ENCODE measurements at places on chromosomes 5 and 9. TPM values are rescaled to one million over a fixed set of nuclear protein-coding genes. Genes with fewer than 3 reads are reported as not detected.

DNA sequence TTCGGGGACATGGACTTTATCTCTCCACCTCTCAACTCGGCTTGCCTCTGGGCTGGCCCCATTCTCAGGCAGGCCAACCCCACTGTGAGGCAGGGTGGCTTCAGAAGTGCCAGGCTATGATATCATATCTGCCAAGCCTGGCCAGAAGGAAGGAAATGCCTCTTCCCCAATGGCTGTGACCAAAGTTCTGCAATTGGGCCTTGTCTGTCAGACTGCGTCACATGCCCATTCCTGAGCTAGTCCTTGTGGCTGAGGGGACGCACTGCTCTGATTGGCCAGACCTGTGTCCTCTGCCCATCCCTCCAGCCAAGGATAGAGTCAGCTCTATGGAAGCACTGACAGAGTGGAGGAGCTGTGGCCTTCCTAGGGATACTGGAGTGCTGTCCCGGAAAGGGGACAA lies 11.9 kb downstream of the SMIM23 start:
- DNase-seq = no peak

DNA sequence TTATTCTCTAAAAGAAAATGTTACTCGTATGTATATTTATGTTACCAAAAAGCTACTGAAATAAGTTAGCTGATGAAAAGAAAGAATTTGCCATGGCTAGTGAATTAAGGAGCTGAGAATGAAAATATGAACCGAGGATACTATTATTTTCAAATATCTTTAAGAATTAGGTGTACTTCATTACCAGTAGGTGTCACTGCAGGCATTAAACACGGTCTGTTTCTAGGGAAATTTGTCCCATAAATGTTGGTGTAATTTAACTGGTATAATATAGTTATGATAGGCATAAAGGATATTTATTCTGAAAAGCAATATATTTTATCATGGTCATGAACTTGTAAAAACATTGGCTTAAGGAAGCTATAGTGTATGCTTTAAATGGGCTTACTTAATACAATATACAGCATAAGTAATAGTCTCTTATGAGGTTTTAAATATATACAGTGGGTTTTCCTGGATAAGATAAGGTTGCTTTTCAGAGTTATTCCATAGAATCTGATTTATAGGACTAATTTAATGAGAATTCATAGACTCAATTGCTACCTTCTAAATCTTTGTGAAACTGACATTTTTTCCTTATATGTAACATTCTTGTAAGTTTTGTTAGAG lies 72.4 kb upstream of the MPDZ start:
- DNase-seq = peak; percentile 37

- no peak for DNase-seq
Observed at GRCh38 chr5:167785901-167786300, 505.5 kb upstream of the WWC1 start.

DNA sequence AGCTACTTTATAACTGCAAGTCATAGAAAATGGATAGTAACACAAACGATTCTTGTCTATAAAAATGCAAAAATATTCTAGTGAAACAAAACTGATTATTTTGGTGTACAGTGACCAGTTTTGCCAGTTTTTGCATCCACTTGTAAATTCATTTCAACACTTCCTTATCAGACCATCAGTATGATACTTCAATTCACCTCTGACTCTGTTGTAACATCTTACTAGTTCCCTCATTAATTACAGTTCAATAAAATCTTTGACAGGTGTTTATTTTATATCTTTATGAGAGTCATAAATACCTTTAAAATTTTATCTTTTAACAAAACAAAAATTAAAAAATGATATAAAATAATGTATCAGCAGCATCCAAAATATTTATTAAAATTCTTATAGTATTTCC lies 13.1 kb upstream of the PTCH1 start:
- no peak for DNase-seq

The WNT8A gene
- total RNA-seq = not detected

GRCh38 chr5:88094403-88094802 lies 174.2 kb downstream of the TMEM161B start:
- no peak for DNase-seq

The NMUR2 gene
- total RNA-seq = not detected

- no peak for DNase-seq
Observed at GRCh38 chr5:14869668-14870164, 1.9 kb downstream of the ANKH start.

- peak; percentile 55 for DNase-seq
Observed at GRCh38 chr5:56269216-56269927, 36.2 kb upstream of the ANKRD55 start.

GRCh38 chr5:73435759-73436534 lies 12.6 kb downstream of the FOXD1 start:
- DNase-seq = no peak

The PCDHAC2 gene
- total RNA-seq = not detected

- peak; percentile 28 for DNase-seq
Observed at GRCh38 chr5:159061179-159061796, 38.4 kb downstream of the EBF1 start.

DNA sequence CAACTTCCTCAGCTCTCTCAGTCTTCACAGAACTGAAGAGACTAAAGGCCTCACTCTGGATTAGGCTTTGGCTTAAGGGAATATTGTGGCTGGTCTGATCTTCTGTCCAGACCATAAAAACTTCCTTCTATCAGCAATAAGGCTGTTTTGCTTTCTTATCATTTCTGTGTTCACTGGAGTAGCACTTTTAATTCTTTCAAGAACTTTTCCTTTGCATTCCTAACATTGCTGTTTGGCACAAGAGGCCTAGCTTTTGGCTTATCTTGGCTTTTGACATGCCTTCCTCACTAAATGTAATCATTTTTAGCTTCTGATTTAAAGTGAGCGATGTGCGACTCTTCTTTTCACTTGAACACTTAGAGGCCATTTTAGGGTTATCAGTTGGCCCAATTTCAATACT lies 88.7 kb upstream of the ACOT12 start:
- no peak for DNase-seq

GRCh38 chr9:98520221-98520960 lies 188.3 kb downstream of the GABBR2 start:
- peak; percentile 64 for DNase-seq

The PAPPA gene
- 0.20 TPM for total RNA-seq

The CDO1 gene
- 2.6 TPM for total RNA-seq

DNA sequence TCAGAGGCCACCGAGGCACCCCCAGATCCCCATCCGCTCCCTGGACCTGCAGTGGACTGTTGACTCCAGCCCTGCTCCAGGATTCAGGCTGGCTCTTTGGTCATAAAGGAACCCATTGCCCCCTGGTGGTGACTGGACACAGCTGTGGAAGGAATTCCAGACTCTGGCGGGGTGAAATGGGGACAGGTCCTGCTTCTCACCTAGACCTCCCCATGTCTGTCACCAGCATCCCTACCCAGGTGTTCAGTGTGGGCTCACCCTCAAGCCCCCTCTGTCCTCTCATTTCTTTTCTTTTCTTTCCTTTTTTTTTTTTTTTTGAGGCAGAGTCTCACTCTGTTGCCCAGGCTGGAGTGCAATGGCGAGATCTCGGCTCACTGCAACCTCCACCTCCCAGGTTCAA lies 25.5 kb upstream of the STXBP1 start:
- peak; percentile 75 for DNase-seq

The IL13 gene
- total RNA-seq = not detected

The RAD17 gene
- 16.7 TPM for total RNA-seq

The LMX1B gene
- not detected for total RNA-seq

DNA sequence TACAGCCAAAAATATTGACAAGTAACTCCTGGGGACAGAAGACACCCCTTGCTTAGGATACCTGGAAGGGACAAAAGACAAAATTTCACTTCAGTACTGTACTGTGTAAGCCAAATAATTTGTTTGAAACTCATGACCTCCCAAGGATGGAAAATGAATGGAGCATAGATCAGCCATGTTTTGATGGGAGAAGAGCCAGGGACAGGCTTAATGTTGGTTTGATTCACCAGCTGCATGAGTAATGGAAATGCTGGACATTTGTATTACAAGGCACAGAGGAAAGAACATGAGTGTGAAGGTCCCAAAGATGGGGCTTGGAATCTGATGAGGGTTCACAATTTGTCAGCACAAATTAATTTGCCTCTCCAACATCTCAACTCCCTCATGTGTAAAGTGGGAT lies 122.8 kb downstream of the ENC1 start:
- DNase-seq = peak; percentile 61

DNA sequence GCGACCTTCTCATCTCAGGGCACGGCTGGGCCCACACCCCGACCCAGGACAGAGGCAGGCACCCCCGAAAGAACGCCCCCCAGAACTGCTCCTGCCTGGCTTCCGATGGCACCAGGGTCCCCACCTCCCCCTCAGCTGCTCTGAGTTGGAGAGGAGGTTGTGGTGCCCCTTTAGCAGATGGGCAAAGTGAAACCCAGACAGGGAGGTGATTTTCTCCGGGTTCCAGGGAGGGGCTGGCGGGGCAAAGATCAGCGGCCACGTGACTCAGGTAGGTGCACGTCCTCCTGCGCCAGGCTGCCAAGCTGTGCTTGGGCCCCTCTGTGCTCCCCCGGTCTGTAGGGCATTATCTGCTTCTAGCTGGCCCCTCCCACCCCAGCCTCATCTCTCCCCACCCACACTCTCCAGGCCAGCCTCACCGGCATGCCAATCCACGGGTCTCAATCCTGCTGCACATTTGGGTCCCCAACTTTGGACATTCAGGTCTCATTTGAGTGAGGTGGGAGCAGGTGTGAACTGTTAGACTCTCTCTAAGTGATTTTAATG lies 85.1 kb upstream of the RAPGEF1 start:
- DNase-seq = no peak

GRCh38 chr9:86503314-86503713 lies 149.1 kb upstream of the TUT7 start:
- DNase-seq = no peak

The ACTL7B gene
- not detected for total RNA-seq

The IL4 gene
- not detected for total RNA-seq

DNA sequence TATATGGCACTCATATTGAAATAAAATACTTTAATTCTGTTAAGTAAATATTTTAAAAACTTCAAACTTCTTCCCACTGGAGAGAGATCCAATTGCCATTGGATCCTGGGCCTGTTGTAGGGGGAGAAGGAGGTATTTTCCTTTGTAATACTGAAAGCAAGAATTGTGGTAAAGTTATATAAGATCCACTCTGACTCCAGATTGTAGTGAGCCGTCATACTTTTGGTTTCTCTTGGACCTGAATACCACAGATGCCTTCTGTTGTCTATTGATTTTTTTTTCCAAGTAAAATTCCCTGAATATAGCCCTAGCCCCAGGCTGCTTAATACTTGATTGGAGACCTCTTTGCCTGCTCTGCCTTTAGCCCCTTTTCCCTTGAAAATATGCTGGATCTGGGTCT lies 86.9 kb downstream of the ATG10 start:
- DNase-seq = peak; percentile 32

The NR5A1 gene
- not detected for total RNA-seq

The TAF11L10 gene
- total RNA-seq = not detected

GRCh38 chr5:68215898-68216244 lies 315 bp downstream of the PIK3R1 start:
- DNase-seq = no peak

The GPR150 gene
- total RNA-seq = not detected
